ENCODE measurements at places on chromosomes 2 and 18.

DNA sequence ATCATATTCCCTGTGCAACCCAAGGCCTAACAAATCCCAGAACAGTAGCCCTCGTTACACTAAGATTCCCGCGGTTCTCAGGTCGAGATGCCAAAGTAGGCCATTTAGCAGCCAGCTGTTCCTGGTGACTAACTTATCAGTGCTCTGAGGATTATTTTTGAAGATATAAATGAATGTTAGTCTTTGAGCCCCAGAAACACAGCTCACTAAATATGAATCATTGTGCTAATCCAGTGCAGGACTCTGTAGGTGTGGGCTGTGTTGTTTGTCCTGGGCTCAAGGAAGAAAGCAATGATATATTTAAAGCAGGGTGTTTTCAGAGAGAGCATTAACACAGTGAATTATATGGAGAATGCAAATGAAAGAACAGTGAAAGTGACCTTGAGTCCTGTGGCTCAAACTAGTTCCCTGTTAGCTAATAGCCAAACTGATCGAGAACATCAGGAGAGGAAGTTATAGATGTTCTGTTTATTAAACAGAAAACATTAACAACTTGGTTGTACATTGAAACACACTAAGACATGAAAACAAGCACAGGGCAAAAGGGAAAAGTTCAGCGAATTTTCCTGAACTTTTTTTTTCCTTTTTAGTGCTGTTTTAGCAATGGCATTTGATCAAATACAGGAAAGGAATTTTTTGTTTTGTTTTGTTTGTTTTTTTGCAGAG, 228.3 kb downstream of the RNF152 start:
- peak; percentile 3 for DNase-seq

DNA sequence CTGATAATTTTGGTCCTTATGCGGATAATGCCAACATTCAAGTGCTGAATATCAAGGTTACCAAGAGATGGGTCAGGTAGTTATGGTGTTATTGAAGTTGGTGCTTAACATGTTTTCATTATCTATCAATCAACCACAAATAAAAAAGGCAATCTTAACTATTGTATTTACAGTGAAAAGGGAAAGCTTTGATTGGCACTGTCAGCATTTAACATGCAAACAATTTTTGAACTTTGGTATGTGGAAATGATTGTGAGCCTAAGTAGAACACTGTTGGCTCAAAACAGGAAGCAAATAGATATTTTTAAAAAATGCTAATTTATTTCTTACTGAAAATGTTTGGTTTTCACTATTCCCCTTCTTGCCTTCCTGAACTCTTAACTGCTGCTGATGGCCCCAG, 21.9 kb downstream of the APLF start:
- DNase-seq: no peak

DNA sequence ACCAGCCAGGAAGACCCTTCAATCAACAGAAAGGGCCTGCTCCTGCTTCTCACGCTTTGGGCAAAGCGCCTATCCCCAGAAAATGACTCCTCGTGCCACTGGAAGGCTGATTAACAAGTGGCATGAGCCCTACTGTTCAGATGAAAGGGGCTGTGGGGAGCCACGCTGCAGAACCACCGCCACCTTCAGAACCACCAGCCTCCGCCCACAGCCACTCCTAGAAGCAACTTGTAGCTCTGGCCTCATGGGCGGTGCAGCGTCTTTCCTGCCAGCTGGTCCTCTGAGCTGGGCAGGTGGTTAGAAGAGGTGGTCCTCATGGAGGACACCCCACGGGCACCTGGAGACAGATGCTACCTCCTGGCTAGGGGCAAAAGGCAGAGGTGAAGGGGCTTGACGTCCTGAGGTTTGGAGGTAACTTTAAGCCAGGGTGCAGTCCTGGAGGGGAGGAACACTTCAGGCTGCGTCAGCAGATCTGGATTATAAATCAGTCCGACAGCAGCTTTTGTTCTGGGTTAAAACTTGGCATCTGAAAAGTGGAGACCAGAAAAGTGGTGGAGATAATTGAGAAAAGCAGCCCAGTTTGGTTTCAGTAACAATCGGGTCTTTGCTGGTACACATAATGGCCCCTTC, 861 bp upstream of the SEMA4C start:
- no peak for DNase-seq

GRCh38 chr2:86442642-86443005, 1.5 kb downstream of the KDM3A start:
- peak; percentile 94 for DNase-seq

DNA sequence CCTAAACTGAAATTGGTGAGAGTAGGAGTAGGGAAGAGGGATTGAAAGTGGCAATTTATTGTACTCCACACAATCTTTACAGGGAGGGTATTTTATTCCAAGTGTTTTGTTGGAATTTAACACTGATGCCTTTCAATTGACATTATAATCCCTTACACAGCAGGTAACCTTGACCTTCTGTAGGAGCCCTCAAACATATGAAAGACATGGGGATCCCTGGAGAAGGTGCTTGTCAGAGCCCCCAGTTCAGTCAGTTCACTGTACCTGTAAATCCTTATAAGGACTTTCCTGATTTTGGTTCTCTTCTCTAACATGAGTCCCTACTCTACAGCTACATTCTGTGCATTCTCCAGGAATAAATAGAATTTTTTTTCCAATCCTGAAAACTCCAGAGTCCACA, 384.9 kb upstream of the NRP2 start:
- DNase-seq: no peak

DNA sequence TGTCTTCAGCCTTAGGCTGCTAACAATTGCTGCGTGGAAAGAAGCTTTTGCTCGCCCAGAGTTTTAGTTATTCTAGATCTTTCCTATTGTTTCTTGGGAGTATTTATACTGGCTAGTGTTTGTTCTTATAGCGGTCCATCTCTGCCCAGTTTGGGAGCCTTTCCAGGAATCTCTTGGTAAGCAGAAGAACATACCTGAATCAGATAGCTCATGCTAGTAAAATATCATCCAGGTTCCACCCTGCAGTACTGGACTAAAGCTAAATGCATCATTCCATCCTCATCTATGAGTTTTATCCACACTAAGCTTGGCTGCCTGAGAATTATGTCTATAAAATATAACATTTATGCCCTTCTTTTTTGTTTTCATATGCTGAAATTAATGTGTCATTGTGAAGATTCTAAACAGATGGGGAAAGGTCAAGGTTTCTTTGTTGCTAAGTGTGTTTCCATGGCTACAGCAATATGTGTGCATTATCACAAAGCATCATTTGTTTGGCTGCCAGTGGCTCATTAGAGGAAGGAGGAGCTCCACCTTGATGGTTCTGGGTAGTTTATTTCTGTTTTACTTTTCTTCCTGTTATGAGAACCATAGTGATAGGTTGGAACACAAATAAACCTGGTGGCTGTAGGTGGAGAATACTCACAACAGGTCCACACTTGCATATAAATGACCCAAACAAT, 182.8 kb downstream of the PIK3C3 start:
- no peak for DNase-seq

GRCh38 chr2:115484486-115484885, 1042.0 kb downstream of the DPP10 start:
- no peak for DNase-seq

- no peak for DNase-seq
Observed at GRCh38 chr2:178716394-178716793, 90.8 kb downstream of the TTN start.

- DNase-seq: no peak
Observed at GRCh38 chr18:13380691-13381070, 162.1 kb downstream of the LDLRAD4 start.

DNA sequence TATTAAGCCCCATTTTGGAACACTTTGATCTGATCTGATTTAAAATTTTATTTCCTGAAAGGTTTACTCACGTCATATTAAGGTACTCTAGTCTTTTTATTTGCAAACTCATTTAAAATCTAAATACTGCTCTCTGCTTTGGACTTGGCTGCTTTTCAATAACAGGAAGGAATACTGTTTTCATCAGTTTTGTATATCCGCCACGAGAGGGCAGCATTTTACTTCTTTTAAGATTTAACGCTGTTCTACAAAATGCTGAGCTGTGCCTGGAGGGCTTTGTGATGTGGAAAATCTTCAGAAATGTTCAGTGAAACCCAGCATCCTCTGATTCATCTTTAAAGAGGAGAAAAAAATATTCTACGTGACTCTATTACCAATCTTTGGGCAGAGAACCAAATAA, 37.5 kb upstream of the SLC38A11 start:
- DNase-seq: peak; percentile 94

- DNase-seq: no peak
Observed at GRCh38 chr2:210007895-210008294, 5.5 kb downstream of the RPE start.

- DNase-seq: no peak
Observed at GRCh38 chr18:48342125-48342524, 67.1 kb downstream of the ZBTB7C start.

DNA sequence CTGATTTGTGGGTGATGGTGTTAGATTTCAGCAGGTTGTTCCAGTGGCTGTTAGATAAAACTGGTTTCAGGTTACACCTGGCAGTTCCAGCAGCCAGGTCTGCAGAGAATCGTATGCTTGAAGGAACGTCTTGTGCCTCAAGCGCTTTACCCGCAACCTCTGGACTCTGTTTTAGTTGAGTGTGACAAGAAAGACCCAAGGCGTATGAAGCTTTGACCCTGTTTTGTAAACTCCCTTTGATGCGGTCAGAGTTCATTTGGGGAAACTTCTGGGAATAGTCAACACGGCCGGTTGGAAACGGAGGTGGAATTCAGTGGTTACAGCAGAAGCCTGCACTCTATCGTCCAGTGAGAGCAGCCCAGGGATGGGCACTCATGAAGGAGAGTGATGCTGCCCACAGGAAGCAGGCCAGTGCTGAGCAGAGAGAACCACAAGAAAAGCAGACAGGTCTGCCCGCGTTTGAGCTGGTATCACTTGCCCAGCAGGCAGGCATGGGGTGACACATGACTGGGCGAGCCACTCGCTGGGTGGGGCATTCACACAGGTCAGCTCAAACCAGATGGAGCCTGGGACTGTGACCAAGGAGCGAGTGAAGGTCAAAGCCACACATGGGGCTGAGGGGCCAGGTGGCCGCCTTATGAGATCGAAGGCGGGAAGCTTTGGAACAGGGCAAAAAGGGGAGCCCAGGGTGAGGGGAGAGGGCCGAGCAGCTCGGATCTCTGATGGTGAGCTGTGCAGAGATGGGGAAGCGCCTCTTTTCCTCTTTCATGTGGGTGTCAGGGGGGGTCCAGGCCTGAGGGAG, 99.6 kb upstream of the MBOAT2 start:
- DNase-seq: no peak

GRCh38 chr18:13910501-13910900, 4.8 kb downstream of the MC2R start:
- DNase-seq: no peak

DNA sequence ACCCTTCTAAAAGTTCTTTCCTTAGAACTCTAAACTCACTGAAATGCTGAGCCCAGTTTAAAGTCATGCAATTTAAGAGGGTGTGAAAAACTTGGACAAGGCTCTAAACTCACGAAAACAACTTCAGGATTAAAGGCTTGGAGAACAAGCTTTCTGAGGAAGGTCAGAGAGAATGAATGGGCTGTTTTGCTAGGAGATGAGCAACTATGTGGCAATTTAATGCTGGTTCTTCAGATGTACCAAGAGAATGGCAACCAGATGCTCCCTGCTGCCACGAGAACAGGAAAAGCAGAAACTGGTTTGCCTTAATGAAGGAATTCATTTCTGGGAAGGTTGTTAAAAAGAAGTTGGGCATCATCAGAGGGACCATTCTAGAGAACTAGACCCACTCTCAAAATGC, 77.8 kb upstream of the PMAIP1 start:
- peak; percentile 26 for DNase-seq

DNA sequence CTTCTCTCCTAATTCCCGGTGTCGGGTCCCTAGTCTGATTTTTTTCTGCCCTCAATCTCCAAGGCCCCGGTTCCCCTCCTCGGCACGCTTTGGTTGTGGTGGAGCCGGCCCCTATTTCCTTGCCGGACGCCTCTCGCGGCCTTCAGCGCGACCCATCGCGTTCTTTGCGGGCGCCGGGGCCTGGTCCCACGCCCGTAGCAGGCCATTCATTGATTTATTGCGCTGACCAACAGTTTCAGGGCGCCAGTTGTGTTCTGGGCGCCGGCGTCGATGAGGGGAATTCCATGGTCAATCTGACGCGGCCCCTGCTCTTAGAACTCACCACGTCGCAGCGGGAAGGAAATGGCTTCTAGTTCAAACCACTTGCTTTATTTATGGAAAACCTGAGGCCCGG, 396 bp downstream of the CNOT9 start:
- DNase-seq: peak; percentile 62

- DNase-seq: peak; percentile 59
Observed at GRCh38 chr2:75466708-75467311, 93.9 kb downstream of the EVA1A start.

- DNase-seq: no peak
Observed at GRCh38 chr18:2089396-2089795, 481.9 kb downstream of the METTL4 start.

- no peak for DNase-seq
Observed at GRCh38 chr2:109194620-109194937, 65.6 kb downstream of the SH3RF3 start.

- no peak for DNase-seq
Observed at GRCh38 chr18:63907664-63908063, at the start of gene SERPINB10. SERPINB10 (plus strand) TSS chr18:63907958; CDS start chr18:63915511, 7,553 bp downstream.

- no peak for DNase-seq
Observed at GRCh38 chr18:8942909-8943545, 159.5 kb upstream of the NDUFV2 start.

GRCh38 chr2:132468821-132469675, 52.4 kb downstream of the GPR39 start:
- no peak for DNase-seq

DNA sequence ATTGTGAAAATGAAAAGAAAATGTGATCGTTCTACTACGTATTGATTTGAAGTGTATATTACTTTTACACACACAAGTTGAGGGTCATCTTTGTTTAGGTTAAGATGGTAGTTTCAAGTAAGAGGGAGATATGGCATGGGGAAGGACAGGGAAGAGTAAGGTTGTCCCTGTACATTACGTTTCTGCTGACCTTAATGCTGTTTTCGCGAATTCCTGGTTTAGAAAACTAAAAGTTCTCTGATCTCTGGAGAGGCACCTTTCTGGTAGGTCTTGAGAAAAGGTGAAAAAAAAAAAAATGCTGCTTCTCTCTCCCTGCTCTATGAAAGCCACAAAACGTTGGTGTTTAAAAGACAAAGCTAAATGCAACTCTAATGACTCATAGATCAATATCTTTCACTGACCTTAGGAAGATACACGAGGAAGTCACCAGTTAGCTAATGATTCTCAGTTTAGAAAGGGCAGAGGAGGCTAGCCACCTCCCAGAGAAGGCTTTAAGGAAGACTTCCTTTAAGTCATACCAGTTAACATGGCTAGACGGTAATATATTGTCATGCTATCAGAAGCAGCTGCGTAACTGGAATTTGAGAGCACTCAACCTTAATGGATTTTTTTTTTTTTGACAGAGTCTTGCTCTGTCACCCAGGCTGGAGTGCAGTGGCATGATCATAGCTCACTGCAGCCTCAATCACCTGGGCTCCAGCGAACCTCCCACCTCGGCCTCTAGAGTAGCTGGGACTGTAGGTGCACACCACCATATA, 13.2 kb downstream of the TXNDC2 start:
- DNase-seq: peak; percentile 33

- DNase-seq: no peak
Observed at GRCh38 chr2:158102446-158102845, 770 bp downstream of the UPP2 start.

- no peak for DNase-seq
Observed at GRCh38 chr2:100126201-100126600, 16.2 kb downstream of the AFF3 start.
